ENCODE measurements at places on chromosomes 1 and 21.

- no peak for DNase-seq
Measured at GRCh38 chr1:188723332-188724020, 1754.2 kb downstream of the BRINP3 start.

DNA sequence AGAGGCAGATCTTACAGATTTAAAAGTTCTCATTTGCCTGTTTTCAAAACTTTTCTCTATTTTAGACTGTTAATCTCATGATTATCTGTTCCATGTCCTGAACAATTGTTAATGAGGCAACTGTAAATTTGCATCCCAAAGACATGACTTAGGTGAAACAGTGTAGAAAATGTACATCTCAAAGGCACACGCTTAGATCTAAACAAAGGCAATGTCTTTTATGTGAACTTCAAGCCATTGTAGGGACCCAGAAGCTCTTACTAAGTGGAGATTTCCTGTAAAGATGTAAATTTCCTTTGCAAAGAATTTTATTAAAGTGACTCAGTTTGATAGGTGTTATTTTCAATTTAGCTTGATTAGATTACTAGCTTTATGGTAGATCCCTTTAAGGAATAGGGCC, 125.2 kb upstream of the F3 start:
- DNase-seq: no peak

- DNase-seq: peak; percentile 11
Measured at GRCh38 chr1:29124366-29125236, 898 bp upstream of the TMEM200B start.

GRCh38 chr1:73801912-73802429, 396.0 kb downstream of the LRRIQ3 start:
- no peak for DNase-seq

- DNase-seq: no peak
Measured at GRCh38 chr1:244050835-244051444, at the start of gene ZBTB18. Gene ZBTB18, plus strand, starts transcription at chr1:244051283. Its CDS starts 149 bp downstream, at chr1:244051432.

DNA sequence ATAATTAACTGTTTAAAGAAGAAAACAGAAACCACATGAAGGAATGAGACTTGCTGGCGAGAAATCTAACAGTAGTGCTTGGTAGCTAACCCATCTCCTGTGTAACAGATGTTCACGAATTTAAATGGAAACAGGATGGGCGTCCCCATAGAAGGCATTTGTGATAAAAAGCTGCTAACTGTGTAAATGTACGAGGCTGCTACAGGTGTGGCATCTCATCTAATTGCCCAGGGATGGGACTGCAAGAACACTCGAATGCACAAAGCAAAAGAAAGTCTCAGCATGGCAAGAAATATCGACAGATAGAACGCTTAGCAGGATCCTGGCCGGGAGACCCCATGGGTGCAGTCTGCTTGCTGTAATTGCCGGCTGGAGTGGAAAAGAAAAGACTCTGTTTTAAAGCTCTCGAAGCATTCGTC, 112.7 kb downstream of the RUNX1 start:
- DNase-seq: no peak

DNA sequence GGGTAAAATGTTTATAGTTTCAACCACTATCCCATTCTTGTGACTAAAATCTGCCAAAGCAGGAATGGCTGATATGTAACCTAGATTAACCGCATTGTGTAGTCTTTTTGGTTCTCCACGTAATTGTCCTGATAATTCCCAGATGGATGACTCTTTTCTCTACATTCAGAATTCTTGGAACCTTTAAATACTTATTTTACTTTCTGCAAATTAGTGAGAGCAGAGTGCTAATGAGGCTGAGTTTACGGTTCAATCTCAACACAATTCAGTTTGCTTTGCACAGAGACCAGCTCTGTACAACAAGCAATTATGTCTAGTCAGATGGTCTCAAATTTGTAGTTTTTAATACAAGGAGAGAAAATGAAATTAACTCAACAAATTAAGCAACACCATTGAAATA, 9.1 kb downstream of the CRB1 start:
- DNase-seq: no peak

- no peak for DNase-seq
Measured at GRCh38 chr1:172401477-172401876, 19.0 kb upstream of the C1orf105 start.

- DNase-seq: no peak
Measured at GRCh38 chr1:93690921-93691789, 9.5 kb upstream of the BCAR3 start.

- no peak for DNase-seq
Measured at GRCh38 chr1:235407419-235407818, 40.2 kb downstream of the TBCE start.

GRCh38 chr21:29697555-29698193, 242.1 kb downstream of the GRIK1 start:
- no peak for DNase-seq

DNA sequence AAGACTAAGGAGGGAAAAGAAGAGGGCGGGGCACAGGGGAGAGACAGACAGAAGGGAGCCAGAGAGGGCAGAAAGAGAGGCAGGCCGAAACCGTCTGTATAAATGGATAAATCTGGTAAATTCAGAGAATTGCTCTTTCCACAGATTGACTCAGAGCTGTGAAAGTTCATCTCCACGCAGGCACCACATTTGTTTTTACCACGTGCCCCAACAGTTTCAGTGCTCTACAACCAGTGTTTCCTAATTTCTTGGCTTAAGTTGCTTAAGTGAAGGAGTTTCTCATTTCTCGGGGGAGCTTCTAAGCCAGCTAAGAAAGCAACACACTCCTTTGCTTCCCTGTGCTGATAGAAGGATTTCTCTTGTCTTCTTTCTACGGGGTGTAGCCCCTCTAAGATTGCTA, 87.1 kb downstream of the ENAH start:
- DNase-seq: no peak

DNA sequence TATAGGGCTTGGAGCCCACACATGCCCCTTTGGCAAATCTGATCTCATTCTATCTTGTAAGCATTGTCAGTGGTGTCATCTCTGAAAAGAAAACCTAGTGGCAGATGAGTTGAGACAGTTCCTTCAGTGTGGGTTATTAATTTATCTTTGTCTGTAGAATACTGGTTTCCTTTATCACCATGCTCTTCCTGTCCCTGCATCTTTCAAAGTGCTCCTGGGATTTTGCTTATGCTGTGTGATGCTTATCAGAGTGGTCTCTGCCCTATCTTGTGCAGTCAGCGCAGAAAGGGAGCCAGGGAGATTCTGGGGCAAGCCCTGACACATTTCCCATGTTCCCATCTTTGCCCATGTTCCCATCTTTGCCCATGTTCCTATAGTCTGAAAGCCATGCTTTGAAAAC, 402.9 kb downstream of the RWDD3 start:
- no peak for DNase-seq

- no peak for DNase-seq
Measured at GRCh38 chr1:89781494-89782126, 39.2 kb upstream of the LRRC8D start.

DNA sequence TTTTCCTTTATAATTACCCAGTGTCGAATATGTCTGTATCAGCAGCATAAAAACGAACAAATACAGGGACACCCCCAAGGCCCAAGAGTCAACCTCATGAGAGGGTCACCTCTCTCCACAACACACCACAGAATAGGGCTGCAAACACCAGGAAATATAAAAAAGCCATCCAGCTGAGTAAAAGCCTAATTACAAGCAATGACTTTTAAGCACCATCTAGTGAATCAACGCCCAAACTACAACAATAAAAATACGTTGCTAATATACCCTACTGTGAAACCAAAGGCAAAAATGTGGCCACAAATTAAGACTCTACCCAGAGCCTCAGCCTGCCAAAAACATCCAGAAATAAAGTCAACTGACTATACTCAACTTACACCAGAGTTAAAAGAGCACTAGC, 817.9 kb upstream of the NEGR1 start:
- DNase-seq: no peak

DNA sequence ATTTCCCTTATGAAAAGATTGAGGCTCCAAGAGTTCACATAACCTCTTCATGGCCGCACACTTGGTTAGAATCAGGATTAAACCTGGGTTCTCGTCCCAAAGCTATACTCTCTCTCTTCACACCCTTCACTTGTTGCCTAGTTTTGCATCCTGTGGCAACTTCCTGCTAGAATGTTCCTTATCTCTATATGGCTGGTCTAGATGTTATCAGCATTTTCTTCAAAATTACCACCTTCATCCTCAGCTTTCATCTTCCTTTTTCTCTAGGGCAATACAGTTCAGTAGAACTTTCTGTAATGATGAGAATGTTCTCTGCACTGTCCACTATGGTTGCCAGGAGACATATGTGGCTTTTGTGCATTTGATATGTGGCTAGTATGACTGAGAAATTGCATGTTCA, 31.1 kb upstream of the BCAR3 start:
- no peak for DNase-seq

DNA sequence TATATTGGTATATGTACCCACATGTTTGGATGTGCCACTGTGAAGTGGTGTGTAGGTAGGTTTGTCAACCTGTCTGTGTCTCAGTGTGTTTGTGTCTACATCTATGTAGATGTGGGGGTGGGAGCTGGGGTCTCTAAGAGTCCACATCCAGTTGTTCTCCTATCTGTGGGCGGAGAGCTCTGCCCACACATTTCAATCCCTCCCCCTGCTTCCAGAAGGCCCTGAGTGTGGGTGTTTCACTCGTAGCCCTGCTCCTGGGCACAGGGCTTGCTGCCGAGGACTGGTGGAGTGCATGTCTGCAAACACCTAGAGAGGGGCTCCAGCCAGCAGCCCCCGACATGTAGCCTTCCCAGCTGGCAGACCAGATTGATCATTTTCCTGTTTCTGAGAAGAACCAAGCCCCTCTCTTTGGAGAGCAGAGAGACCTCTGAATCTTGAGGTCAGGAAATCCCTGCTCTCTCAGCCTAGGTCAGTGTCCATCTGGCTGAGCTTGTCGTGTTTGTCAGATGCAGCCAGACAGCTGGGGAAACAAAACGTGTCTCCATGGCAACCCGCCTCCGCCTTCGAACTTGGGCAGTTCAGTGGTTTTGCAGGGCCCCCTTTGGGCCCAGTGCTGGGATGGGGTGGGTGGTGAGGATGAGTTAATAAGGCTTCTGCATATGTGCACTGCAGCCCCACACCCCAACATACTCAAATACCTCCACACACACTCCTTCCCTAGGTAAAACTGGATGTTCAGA, 31.2 kb upstream of the SYNC start:
- DNase-seq: no peak

GRCh38 chr1:244980605-244981004, 116.3 kb upstream of the HNRNPU start:
- no peak for DNase-seq

DNA sequence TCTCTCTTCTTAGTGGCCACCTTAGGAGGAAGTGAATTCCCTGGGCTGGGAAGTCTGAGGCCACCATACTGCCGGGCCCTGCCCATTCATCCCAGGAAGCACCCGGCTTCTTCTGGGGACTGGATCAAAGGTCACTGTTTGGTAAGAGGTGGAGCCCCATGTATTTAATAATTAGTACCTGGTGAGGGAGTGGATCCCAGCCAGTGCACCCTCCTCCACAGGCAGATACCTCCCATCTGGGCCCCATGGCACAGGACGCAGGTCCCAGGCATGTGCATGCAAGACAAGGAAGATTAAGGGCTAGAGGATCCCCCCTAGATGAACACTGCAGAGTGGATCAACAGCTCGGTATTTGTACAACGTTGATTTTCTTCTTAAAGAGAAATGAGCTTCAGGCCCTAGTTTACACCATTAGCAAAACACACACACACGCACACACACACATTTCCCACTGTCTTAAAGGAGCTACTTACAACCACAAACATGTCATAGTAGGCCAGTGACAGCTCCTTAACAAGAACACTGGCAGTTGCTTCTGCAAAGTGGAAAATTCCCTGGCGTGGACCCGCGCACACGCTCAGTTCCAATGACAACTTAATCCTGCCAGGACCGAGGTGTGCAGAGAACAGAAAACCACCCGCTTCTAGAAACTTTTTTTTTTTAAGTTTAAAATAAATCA, 90.7 kb downstream of the MRPL37 start:
- no peak for DNase-seq

DNA sequence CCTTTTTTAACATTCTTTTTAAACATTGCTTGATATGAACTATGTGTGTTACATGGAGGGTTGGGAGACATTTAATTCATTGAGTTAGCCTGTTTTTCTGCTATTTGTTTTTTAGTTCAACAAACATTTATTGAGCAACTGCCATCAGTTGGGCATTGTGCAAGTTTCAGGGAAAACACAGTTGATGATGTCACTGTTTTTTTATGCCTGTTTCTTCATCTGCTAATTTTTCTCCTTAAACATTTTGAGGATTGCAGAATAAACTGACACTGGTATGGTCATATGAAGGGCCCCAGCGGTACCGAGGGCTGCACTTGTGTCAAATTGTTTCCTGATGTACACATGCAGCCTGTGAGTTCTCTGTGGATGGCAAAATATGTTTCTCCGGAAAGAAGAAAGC, 253.0 kb downstream of the FGGY start:
- DNase-seq: no peak

GRCh38 chr1:64523413-64524337, 53.7 kb downstream of the CACHD1 start:
- DNase-seq: no peak

- no peak for DNase-seq
Measured at GRCh38 chr1:39955547-39956539, 898 bp downstream of the MFSD2A start.

DNA sequence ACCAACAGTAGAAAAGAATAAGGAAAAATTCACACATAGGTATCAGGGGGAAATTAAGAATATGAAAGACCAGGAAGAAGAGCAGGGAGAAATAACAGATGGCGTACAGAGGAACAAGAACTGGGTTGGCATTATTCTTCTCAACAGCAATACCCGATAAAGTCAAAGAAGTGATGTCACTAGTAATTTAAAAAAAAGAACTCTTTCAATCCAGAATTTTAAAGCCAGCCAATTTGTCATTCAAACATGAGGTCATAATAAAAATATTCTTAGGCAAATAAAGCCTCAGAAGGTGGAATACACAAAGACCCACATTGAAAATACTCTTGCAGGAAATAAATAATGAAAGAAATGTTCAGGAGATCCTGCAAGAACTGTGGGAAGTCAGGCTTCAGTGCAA, 8.8 kb downstream of the NCMAP start:
- no peak for DNase-seq

- DNase-seq: no peak
Measured at GRCh38 chr1:26838474-26839338, 12.2 kb downstream of the ZDHHC18 start.

GRCh38 chr1:41241749-41242341, at the start of gene SCMH1:
Gene SCMH1, minus strand, starts transcription at chr1:41242306. Its CDS starts 56,173 bp downstream, at chr1:41186133.
- no peak for DNase-seq

DNA sequence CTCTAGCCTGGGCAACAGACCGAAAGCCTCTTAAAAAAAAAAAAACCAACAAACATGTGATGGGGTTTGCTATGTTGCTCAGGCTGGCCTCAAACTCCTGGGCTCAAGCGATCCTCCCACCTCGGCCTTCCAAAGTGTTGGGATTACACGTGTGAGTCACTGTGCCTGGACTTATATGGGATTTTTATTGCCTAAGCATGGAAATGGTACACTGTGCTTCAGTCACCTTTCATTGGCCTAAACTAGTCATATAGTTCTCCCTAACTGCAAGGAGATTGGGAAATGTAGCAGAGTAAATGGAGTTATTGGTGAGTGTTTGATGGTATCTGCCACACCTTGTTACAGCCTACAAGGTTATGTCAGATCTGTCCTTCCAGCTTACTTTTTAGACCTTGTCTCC, 17.2 kb upstream of the MEF2D start:
- DNase-seq: no peak

Data from pulmonary artery endothelial cell (primary cell).